H9 (cell line): ENCODE measurements at places on chromosomes 5 and 9.

GRCh38 chr5:74320526-74320925 lies 320.0 kb downstream of the ENC1 start:
- DNase-seq = no peak

DNA sequence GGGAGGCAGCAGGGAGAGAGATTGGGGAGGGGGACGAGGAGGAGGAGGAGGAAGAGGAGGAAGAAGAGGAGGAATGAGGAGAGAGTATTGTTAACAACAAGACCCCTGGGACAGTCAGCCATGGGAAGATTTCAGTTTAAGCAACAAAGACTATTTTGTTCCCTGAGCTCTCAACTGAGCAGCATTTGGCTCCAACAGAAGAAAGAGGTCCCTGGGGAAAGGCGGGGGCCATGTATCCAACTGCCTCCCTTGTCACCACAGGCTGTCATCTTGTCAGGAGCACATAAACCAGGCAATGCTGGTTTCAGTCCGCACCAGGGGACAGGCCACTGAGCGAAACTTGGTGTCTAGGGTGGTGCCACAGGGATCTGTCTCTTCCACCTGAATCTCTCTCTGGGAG lies 316.1 kb downstream of the TLE1 start:
- no peak for DNase-seq

GRCh38 chr5:42397267-42397666 lies 26.0 kb upstream of the GHR start:
- DNase-seq = no peak

DNA sequence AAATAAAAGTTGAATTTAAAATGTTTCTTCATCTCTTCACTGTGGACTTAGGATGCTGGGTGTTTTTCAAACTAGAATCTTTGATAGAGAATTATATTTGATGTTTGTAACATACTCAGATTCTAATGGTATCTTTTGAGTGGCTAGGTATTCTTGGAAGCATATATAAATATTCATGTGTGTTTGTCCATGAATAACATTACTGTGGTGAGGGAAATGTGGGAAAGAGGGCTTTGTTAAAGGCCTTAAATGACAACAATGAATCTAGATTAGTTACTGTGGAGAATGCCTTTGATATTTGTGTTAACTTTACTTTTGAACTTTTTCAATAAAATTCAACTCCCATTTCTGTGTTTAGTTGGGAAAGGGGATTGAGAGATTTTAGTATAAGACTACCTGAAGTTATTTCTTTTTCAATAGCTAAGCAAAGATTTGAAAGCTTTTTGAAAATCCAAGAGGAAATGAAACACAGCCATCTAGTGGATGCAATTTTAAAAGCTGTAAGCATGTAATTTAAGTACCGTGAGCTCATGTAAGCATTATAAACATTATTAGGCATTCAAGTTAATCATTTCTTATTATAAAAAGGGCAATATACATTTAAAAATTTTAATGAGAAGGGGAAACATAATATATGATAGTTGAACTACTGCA lies 69.6 kb downstream of the CCDC171 start:
- no peak for DNase-seq

DNA sequence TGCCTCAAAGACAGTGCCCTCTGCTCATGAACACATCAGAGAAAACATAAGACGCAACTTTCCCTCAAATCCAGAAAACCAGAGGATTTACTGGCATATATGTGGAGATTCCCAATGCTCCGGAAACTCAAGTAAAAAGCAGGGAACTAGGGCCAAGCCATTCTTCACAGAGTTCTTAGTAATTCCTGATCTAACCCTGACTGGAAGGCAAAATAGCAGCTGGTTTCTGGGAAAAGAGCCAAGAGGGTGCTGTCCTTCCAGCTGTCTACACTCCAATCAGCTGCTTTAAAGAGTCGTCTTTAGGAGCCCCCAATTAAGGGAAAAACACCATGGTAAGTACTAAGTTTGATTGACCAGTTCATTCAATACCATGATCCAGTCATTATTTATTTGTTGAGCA lies 49.6 kb downstream of the GNA14 start:
- DNase-seq = no peak

- DNase-seq = no peak
Observed at GRCh38 chr5:173015598-173016455, 32.3 kb downstream of the ATP6V0E1 start.
